Activated CD4-positive, alpha-beta T cell treated with anti-CD3 and anti-CD28 coated beads, Interleukin-2, amount 50 U/mL, for 48 hours (primary cell): ENCODE measurements at places on chromosomes 11 and 22.

DNA sequence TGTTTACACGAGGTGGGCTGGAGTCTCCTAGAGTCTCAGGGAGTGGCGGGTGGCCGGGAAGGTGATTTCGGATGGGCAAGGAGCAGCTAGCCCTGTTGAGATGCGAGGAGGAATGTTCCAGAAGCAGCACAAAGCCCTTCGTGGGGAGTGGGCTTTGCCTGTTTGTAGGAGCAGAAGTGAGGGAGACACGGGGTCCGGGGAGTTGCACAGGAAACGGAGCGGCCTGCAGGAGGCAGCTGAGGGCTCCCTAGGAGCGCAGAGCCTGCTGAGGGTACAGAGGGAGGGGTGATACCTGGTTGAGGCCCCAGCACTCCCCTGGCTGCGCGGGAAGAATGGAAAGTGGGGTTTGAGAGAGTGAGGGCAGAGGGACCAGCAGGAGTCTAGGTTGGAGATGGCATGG lies 847.2 kb downstream of the TBC1D22A start:
- no peak for DNase-seq

- DNase-seq = no peak
Observed at GRCh38 chr11:77407613-77408012, 66.3 kb downstream of the PAK1 start.

GRCh38 chr11:93653080-93653479 lies 8.4 kb upstream of the CEP295 start:
- DNase-seq = no peak

GRCh38 chr11:84963240-84963639 lies 663.9 kb downstream of the DLG2 start:
- DNase-seq = no peak

DNA sequence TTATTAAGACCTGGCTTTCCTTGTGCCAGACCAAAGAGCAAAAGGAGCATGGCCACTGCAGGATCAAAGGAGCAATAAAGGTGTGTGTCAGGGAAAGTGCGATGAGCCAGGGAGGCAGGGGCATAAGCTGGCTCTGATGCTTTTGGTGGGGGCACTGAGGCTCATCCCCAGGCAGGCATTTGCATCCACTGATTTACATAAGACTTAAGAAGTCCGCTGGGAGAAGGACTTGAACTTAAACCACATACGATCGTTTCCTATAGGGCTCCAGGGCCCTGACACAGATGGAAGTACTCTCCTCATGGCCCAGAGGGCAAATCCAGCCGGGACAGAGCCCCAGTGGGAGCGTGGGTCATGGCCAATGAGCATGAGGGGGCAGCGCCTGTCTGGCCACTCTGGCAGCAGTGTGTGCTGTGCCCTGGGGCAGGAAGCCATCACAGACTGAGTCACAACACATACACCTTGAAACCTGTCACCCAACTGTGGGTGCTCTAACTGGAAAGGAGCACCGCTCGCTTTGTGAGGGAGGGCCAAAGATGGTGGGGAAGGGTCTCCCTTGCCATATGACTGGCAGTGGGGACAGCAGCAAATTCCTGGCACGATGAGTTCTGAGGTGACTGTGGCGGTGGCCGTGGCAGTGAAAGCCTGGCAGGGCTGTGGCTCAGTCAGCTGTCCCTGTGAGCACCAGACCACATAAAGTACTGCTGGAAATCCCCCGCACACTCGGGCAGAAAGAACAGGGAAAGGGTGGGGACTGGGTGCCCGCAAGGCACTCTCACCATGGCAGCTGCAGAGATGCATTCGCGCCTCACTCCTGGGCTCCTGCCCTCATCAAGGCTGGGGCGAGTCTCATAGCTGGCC lies 79.4 kb upstream of the LMO1 start:
- peak; percentile 8 for DNase-seq

- DNase-seq = no peak
Observed at GRCh38 chr22:44840611-44841322, 88.4 kb downstream of the ARHGAP8 start.

DNA sequence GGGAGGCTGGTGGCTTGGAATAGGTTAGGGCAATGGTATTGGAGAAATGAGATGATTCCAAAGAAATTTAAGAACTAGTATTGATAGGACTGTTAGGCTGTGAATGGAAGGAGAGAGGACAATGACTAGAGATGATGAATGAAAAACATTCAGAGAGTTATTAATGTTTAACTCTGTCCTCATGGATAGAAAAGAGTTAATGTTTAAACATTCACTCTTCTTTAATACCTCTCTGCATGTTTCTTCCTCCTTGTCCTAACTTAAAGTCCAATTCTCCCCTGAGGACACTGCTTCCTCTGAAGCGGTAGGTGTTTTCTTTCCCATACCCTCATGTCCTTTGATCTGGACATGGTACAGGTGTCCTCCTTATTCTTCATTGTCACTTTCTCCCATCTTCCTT lies 13.4 kb downstream of the CHEK1 start:
- no peak for DNase-seq

DNA sequence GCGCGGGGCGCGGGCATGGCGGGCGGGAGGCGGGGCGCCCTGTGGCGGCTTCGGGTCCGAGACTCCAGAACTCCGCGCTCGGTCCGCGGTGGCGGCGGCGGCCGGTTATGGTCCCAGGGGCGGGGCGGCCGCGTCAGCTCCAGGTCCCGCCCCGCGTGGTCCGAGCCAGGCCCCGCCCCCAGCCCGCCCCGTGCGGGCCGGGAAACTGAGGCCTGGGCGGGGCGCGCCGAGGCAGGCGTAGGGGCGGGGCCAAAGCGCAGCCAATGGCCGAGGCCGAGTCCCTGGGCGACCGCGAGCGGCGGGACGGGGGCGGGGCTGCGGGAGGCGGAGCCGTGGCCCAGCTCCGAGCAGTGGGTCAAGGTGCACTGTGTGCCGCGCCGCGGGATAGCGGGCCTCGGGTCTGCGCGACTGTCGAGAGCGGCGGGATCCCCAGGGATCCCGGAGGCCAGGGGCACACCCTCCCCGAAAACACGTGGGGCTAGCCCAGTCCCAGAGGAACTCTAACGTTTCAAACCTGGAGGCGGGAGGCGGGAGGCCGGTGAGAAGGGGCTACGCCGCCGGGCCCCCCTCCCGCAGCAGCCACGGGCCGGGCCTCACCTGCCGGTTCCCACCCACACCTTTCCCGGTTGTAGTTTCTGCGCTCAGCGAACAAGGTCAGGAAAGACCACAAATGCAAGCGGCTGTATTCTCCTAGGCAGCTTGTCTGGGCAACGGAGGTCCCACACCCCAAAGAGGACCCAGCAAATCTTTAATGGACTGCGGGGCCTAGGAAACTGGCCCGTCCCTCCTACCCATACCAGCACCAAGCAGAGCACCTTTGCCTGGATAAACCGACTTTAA lies at the start of gene SLC25A1:
SLC25A1 (minus strand) TSS at position 80 of the 840 bp plus-strand sequence; CDS start at position 17, 63 bp downstream.
- DNase-seq = peak; percentile 93

- no peak for DNase-seq
Observed at GRCh38 chr11:3164138-3164551, 965 bp downstream of the OSBPL5 start.

- no peak for DNase-seq
Observed at GRCh38 chr11:17066691-17067090, 10.8 kb downstream of the RPS13 start.

DNA sequence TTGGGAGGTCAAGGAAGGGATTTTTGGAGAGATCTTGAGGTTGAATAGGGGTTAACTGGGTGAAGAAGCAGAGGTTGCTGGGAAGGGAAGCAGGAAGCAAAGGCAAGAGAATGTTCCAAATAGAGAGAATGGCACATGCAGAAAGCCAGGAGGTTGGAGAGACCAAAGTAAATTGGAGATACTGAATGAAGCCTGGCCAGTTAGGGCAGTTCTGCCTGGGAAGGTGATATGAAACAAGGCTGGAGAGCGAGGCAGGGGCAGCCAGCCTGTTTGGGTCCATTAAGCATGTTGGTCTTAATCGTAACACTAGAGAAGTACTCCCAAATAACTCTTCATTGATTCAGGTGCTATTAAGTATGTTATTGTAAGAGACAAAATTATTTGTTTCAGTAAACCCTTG lies 48.2 kb downstream of the ZNF143 start:
- no peak for DNase-seq

DNA sequence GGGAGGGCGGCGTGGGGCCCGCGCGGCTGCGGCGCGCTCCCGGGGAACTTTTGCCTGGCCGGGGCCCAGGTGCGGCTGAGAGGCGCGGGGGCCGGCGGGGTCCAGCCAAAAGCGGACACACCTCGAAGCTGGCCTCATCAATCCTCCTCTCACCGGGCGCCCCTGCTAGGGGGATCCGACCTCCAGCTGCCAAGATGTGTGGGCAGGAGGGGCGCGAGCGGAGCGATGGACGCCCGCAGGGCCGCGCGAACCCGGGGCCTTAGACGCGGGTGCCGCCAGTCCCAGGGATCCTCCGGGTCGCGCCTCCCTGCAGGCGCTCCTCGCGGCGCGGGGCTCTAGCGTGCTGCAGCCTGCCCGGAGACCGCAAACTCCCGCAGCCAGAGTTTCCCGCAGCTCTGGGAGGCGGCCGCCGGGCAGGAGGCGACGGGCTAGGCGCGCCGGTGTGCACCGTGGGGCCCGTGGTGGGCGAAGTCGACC lies 785 bp downstream of the IGSF9B start:
- peak; percentile 19 for DNase-seq

DNA sequence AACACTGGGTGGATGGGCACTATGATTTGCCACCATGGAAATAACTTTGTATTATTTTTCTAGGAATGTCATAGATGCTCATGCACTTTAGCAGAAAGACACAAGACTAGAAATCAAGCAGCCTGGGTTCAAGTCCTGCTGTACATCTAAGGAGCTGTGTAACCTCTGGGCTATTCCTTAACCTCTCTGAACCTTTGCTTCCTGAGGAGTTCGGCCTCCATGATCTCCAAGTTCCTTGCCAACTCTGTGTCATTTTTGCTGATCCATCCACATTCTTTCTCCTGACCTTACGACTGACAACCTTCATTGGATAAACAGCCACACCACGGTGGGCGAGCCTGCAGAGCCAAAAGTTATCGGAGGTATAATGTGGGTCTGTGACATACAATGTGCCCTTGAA lies 24.1 kb downstream of the ETS1 start:
- no peak for DNase-seq

- DNase-seq = no peak
Observed at GRCh38 chr11:46277313-46277621, 195 bp upstream of the CREB3L1 start.

DNA sequence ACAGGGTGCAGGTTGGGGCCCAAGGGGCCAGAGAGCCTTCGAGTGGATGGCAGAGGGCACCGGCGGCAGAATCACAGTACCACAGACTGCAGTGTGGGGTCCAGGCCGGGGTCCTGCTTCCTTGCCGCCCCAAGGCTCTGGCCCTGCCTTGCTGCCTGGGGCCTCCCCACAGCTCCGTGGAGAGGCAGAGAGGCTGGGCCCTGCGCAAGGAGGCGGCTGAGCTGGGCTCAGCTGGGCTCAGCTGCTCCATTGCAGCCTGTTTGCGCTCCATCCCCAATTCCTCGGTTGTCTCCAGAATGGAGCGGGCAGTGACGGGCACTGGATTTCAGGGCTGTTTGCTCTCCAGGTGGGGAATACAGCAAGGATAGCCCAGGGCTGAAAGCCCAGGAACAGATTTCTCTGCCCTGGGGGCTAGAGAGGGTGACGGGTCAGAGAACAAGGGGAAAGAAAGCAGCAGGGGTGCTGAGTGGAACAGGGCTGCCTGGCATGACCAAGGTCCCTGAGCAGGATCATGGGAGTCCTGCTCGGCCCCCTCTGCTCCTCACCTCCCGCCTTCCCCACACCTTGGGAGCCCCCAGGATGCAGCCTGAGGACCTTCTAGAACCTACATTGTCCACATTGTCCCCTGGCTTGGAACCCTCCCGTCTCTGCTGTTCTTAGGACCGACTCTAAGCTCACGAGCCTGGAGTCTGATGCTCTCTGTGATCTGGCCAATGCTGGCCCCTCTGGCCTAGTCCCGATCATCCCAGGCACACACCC lies 18.9 kb downstream of the MRGPRG start:
- no peak for DNase-seq

DNA sequence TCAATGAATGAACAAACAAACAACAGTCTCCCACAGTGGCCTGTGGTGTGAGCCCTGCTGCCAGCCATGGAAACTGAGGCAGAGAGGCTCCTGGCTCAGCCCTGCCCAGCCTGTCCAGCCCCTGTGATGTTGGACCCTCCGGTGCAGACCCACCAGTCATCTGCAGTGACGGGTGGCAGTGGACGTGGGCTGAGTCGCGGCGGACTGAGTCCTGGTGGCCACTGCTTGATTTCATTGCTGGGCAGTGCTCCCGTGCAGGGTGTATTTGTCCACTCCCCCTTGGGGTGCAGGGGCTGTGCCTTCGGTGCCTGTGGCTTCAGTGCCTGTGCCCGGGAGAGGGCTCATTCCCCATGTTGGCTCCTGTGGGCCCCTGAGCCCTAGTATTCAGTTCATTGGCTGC lies 31.9 kb upstream of the MUC5AC start:
- no peak for DNase-seq

DNA sequence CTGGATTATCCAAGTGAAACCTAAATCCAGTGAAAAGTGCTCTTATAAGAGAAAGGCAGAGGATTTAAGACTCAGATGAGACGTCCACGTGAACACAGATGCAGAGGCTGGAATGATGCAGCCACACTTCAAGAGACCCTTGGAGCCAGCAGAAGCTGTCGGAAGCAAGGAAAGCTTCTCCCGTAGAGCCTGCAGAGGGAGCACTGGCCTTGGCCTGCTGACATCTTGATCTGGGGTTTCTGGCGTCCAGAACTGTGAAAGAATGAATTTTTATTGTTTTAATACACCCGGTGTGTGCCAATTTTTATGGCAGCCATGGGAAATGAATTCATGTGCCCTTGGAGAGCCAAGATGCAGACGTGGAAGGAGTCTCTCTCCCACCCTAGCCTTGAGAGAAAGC lies 407.0 kb upstream of the B3GAT1 start:
- no peak for DNase-seq

DNA sequence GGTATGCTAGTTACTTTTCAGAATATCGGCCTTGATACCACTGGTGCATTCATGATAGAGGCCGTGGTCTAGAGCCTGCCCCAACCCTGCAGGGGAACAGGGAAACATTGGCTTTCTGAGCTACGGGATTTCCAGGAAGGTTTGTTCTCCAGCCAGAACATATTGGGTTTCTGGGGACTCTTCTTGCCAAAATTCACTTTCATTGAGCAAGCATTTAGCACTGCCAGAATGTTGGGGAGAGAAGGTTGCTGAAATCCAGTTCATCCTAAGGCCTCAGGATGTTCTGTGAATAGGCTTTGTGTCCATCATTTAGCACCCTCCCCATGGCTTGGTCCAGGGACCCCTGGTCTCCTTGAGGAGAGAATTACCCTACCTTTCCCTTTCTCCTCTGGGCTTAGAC lies 36.7 kb downstream of the DRG1 start:
- no peak for DNase-seq

DNA sequence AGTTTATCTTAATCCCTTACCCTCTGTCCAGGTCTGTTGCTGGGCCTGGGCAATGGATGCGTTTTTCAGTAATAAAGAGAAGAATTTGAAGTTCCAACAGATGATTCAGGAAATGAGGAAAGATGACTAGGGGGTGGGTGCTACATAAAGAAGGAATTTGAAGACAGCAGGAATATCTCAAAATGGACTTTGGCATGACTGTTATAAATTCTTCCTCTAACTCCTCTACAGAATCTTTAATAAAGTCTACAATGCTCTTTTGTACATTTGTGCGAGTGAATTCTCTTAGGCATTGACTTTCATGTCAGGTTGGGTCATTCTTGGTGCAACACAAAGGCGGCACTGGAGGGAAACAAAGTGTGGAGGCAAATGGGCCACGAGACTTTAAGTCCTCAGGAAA lies 35.1 kb upstream of the PRSS23 start:
- DNase-seq = no peak

- no peak for DNase-seq
Observed at GRCh38 chr11:27605422-27605821, 94.8 kb downstream of the BDNF start.

GRCh38 chr22:44097263-44098020 lies 73.3 kb downstream of the PARVB start:
- DNase-seq = no peak
